Activated CD4-positive, alpha-beta T cell treated with anti-CD3 and anti-CD28 coated beads, Interleukin-2, amount 50 U/mL, for 48 hours (primary cell): ENCODE measurements at places on chromosomes 16 and 17.

- no peak for DNase-seq
Measured at GRCh38 chr16:52783616-52784015, 236.7 kb upstream of the TOX3 start.

- no peak for DNase-seq
Measured at GRCh38 chr17:71117466-71117865, 948.1 kb downstream of the KCNJ2 start.

- no peak for DNase-seq
Measured at GRCh38 chr17:57259817-57260216, 3.5 kb downstream of the MSI2 start.

DNA sequence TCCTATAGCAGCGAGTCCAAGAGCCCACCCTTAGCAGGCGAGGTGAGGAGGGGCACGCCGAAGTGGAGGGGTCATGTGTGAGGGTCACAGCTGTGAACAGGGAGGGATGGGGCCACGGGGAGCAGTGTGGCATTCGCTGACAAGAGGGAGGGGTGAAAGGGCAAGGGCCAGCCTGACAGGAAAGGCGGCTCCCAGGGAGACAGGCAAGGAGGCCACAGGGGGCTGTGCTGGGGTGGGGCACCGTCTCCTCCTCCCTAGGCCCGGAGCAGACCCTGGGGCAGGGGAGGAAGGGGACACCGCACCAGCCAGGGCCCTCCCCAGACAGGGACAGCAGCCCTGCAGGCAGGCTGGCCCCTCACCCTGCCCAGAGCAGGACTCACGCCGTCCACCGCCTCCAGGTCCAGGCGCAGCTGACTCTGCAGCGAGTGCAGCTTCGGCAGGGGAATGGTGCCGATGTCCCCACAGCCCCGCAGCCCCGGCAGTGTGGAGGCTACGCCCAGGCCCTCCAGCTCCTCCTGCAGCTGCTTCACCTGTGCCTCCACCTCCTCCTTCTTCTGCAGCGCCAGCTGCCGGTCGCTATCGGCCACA is 15.1 kb downstream of the GNPTG start:
- DNase-seq, result no peak

DNA sequence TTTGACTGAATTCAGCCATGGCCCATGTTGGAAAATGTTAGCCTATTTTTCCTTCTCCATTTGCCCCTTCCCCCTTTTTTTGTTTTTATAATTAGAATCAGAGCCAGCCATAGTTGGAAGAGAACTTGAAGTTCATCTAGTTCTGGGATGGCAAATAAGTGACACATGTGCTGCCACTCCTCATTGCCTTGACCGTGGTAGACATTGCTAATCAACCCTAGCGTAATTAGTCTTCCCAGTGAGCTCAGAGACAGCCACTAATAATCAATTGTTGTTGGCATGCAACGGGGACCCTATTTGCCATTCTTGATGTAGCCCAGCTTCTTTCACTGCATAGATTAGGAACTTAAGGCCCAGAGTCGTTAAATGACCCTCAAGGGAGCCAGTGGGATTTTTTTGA is 16.6 kb downstream of the CMIP start:
- no peak for DNase-seq

DNA sequence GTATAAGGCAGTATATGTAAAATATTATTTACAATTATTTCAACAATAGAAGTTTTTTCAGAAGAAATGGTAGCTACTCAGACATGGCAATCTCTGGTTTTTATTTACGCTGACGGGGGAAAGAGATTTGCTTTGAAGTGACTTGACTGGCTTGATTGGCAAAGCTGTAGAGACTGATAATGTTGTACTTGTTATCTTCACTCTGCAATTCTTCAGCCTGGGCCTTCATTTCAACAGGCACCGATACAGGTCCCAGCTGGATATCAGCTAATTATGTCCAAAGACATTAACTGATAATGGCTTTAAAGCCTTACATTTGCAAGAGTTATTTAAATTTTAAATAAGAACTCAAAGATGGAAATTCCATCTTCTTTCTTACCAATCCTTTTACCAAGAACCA is 151.4 kb upstream of the HS3ST3A1 start:
- DNase-seq, result no peak

DNA sequence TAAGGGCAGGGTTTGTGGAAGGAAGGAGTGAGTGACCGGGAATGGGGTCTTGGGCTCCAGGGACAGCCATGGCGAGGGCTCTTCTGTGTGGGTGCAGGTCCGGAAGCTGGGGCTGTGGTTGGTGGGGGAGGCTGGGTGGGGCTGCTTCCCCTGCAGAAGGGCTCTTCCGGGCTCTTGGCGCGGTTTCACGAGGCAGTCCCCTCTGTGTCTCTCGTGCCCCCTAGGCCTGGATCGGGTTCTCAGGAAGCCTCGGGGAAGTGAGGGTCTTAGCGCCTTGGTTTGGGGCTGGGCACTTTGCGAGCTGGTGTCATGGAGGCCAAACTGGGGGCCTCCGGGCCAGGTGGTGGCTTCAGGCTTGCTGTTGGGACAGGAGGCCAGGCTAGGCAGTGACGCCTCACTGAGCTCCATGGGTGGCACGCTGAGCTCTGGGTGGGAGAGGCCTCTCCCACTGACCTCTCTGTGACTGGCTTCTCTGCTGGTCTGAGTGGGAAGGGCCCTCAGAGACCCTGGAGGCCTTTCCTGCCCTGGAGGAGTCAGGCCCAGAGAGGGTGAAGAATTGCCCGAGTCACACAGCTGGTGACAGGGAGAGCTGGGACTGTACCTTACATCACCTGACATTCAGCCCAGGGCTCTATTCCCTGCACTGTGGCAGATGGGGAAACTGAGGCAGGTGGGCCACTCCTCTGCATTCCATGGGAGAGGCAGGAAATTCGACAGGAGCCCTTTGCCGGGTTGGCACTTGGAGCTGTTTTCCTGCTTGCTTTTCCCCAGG is 8.2 kb downstream of the ADCY7 start:
- peak; percentile 52 for DNase-seq

DNA sequence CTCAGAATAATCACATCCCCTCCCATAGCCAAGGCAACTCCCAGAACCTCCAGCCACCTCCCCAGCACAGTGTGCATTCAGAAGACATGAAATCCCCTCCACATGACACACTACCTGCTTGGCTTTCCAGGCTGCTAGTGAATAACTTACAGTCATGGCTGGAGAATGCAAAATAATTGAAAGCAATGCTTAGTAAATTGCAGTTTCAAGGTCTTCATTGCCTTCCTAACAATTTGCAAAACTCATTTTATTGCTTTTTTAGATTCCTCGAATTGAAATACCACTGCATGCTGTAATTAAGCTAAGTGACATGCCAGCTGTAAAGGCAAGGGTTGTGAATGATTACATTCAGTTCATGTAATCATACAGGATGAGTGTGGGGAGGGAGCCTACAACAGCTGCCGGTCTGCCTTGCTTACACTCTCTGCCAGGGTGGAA is 29.0 kb upstream of the HOXB13 start:
- DNase-seq, result no peak
